ENCODE measurements at places on chromosomes 5 and 9.
A peak's percentile ranks its signal among the peaks of the same experiment; 100 is the strongest.

GRCh38 chr5:177511181-177511580 is 1.6 kb upstream of the DOK3 start:
- DNase-seq = no peak

- no peak for DNase-seq
Observed at GRCh38 chr5:50653946-50654345, 12.5 kb upstream of the PARP8 start.

DNA sequence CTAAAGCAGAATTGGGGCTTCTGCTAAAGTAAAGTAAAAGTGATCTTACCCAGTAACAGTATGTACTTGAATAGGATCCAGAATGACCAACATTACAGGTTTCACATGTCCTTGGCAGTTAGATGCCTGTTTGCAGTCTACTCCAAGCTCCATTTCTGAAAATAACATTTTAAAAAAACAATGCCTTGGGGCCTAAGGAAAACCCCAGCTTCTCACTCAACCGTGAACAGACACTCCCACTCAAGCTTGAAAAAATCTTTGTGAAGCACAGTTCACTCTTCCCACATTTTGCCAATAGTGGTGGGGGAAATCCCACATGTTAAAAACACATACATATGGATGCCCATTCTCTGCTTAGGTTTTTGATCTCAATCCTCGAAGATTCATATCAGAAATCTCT is 304.1 kb downstream of the ARRDC3 start:
- peak; percentile 9 for DNase-seq

GRCh38 chr5:169788168-169788567 is 151.1 kb downstream of the DOCK2 start:
- DNase-seq = no peak

GRCh38 chr5:131423056-131423455 is 159.2 kb downstream of the CDC42SE2 start:
- no peak for DNase-seq

- DNase-seq = no peak
Observed at GRCh38 chr5:115859378-115859777, 17.6 kb downstream of the AP3S1 start.

GRCh38 chr9:87564791-87565241 is 67.1 kb downstream of the DAPK1 start:
- DNase-seq = no peak

GRCh38 chr5:79263290-79263689 is 27.4 kb downstream of the JMY start:
- no peak for DNase-seq

- DNase-seq = peak; percentile 62
Observed at GRCh38 chr5:78569441-78569840, 79.1 kb downstream of the LHFPL2 start.

- DNase-seq = no peak
Observed at GRCh38 chr9:89054865-89055495, 63.7 kb downstream of the S1PR3 start.

- DNase-seq = no peak
Observed at GRCh38 chr9:134560654-134561053, 80.9 kb upstream of the COL5A1 start.

DNA sequence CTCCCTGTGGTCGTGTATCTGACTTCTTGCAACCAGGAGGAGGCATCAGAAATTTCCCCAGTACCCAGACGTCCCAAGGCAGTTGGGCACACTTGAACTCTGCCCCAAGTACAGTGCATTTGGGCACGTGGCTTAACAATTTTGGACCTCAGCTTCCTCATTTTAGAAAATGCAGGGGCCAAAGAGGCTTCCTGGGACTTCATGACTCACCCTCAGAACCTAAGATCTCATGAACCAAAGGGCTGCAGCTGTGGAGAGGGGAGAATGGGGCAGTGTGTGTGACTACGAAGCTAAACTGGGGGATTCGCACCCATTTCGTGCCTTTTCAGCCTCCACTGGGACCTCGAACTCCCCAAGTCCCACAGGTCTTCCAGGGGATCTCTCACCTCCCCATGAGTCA is 59.2 kb downstream of the SYK start:
- no peak for DNase-seq

GRCh38 chr5:122701640-122702523 is 73.0 kb upstream of the SNX2 start:
- DNase-seq = no peak

- no peak for DNase-seq
Observed at GRCh38 chr5:15669826-15670225, 169.8 kb downstream of the FBXL7 start.

GRCh38 chr9:135791431-135792267 is 89.7 kb downstream of the KCNT1 start:
- no peak for DNase-seq

- no peak for DNase-seq
Observed at GRCh38 chr9:37620396-37620795, 28.0 kb upstream of the TOMM5 start.

GRCh38 chr9:129221979-129222635 is 44.0 kb upstream of the IER5L start:
- DNase-seq = no peak

DNA sequence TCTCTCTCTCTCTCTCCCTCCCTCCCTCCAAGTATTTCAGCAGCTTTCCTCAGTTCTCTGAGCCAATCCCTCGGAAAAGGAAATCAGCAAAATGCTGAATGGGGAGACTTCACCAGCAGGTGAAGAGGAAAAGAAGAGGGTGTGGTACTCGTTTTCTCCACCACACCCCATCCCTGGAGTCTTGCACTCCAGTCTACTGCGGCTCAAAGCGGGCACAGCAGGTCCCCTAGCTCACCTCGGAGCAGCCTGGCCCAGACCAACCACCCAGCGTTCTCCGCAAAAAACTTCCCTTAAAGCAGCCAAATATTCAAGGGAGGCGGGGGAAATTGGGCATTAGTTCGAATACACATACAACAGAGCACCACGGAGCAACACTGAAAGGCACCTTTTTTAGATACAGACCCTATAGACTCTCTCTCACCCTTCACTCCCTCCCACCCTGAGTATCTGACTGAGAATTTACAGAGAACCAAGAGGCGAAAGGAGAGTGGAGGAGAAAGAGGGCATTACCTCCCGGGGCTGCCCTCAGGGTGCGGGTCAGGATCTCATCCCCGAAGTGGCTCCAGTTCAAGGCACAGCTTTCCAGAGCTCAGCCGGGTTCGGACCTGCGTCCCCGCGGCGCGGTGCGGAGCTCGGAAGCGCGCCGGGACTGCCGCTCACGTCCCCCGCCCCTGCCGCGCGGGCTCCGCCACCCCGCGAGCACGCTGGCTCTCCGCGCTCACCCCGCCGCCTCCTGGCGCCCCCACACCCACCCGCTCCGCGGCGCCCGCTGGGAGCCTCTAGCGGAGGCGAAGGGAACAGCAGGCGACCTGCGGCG is 1638.5 kb upstream of the C9orf72 start:
- DNase-seq = peak; percentile 75

DNA sequence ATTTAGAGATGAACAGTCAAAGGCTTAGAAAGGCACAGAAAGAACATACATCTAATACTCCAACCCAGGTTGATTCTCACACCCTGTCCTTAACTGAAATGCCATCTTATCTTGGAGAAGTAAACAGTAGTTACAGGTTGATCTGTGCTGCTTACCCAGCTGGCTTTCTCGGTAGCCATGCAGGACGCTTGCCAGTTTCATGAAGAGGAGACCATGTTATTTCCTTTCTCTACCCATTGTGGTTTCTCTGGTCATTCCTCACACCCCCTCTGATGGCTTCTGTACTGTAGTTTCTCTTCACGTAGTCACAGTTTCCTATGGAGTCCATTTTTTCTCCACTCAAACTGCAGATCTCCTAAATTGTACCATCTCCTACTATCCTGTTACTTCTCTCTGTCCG is 206.0 kb downstream of the SGCD start:
- no peak for DNase-seq

DNA sequence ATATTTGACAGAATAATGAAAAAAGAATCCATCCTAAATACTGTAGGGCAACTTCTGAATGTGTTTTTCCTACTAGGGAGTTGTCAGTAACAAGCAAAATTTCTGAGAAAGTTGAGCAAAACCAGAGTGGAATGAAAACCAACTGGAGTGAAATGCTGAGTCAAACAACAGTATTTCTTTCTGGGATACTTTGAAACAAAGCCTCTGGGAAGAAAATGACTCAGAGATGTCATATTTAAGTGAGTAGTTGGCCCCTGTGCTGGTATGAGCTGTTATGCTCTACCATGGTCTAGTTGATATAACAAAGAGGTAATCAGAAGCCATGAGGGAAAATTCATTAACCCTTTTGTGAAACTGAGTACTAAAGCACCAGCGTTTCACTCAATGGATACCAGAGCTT is 372.1 kb upstream of the C9orf72 start:
- DNase-seq = no peak

GRCh38 chr5:142296914-142297417 is 27.9 kb downstream of the SPRY4 start:
- no peak for DNase-seq

- DNase-seq = peak; percentile 49
Observed at GRCh38 chr9:130938652-130939404, at the start of gene FIBCD1. Gene FIBCD1 (minus strand): TSS chr9:130939247. CDS start chr9:130938607, 640 bp downstream.

GRCh38 chr9:128705051-128705965 is 3.0 kb downstream of the PKN3 start:
- no peak for DNase-seq

- no peak for DNase-seq
Observed at GRCh38 chr9:4196886-4197285, 103.0 kb downstream of the GLIS3 start.

GRCh38 chr9:116152390-116152789 is 1.2 kb upstream of the PAPPA start:
- DNase-seq = no peak

GRCh38 chr9:111902391-111903139 is 6.0 kb downstream of the UGCG start:
- no peak for DNase-seq

DNA sequence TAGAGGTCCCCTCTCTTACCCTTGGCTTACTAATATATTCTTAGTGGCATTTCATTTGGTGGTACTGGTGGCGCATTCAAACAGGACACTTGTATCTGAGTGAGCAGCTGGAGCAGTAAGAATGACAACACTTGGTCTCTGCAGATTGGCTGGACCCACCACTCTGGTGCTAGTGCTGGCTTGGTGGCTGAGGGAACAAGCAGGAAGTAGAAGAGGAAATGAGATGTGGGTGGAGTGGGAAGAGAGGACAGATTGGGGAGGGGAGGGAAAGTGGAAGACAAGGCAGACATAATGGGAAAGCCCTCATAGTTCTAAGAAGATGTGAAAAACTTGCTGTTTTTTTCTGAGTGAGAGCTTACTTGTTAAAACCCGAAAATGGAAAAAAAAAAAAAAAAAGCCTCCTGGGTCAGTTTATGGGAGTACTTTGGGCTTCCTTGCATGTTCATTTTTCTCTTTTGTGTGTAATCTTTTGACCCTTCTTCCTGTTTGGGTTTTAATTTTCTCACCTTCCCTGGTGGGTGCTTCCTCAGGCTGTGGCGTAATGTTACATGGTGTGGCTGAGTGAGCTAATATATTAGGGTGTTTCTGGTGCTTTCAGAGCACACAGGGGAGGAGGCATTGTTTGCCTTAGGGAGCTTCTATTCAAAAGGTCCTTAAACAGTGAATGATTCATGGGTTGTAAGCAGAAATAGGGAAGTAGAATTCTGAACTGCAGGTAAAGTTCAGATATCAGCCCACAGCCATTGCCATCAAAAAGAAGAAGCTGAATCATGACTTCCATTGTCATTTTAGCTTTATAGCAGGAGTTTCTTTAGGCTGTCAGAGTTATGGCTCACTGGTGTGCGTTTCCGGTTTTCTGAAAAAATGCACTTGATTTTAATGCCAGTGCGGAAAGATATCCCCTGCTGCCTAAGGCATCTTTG is 52.3 kb downstream of the TLE4 start:
- no peak for DNase-seq

DNA sequence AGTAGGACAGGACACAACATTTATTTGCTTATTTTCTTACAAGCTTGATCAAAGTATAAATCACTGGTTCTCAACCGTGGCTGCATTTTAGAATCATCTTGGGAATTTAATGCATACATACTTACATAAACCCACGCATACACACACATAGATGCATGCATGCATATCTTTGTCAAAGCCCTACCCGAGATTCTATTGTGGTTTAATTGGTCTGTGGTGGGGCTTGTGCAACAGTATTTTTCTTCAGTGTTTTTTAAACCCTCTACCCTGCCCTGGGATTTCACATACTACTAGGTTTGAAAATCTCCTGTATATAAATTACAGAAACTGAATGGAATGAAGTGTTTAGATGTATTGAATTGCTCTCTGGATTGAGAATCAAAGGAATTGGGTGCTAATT is 1166.2 kb downstream of the MAT2B start:
- DNase-seq = no peak

DNA sequence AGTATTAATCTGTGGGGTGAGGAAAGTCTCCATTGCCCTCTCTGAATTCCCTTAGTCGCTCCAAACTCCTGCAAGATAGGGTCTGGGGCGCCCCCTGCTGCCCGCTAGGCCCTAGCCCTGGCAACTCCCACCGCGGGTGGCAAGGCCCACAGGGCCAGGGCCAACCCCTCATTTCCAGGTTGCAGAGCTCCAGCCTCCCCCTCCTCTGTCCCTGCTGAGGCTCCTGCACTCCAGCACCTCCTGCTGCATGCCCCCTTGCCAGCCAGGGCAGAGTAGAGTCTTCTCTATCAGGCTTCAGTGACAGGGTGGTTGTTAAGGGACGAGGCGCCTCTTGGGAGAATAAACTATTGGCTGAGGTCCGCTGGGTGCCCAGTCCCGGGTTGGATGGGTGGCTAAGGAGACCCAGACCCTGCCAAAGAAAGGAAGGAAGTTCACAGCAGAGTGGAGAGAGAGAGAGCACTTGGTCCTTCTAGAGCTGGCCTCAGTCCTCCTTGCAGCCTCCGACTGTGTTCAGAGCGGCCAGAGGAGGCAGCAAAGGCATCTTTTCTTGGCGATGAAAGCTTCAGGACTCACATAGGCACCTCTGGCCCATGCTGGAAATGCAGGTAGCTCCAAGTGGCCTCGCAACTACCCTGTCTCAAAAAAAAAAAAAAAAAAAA is 45.6 kb downstream of the SAR1B start:
- DNase-seq = peak; percentile 17

DNA sequence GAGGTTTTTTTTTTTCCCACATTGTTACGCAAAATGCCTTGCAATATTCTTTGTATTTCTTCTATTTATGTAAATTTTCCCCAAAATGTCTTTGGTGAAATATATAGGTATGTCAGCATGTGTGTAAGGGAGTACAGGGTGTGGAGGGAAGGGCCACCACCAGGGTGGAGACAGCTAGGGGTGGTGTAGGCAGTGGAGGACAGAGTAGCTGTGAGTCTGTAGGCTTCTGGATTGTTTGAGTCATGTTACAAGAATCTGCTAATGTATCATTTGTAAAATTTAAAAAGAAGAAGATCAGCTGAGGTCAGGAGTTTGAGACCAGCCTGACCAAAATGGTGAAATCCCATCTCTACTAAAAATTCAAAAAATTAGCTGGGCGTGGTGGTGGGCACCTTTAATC is 175.5 kb downstream of the NXNL2 start:
- DNase-seq = no peak

DNA sequence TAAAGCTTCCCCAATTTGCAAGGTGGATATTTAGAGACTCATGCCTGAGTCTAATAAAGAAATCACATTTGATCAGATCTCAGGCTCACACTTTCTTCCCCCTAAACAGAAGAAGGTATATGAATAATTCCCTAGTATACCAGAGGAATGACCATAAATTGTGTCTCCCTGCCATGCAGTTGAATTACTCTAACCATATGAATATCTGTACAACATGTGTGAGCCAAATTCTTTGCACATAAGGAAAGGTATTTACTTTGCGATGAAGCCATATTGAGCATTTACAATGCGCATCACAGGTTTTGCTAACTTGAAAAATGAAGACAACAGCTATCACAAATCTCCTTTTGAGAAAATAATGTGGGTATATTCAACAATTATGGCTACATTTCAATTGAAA is 479.4 kb downstream of the NR2F1-AS1 start:
- DNase-seq = no peak

Measured in brain (organoid and tissue), 16 donors.